ENCODE measurements at places on chromosomes 1 and 21.
A peak's percentile ranks its signal among the peaks of the same experiment; 100 is the strongest.

- no peak for DNase-seq
Observed at GRCh38 chr1:100936194-100936967, 40.5 kb downstream of the SLC30A7 start.

- no peak for DNase-seq
Observed at GRCh38 chr1:111221633-111222291, 5.8 kb upstream of the CHI3L2 start.

DNA sequence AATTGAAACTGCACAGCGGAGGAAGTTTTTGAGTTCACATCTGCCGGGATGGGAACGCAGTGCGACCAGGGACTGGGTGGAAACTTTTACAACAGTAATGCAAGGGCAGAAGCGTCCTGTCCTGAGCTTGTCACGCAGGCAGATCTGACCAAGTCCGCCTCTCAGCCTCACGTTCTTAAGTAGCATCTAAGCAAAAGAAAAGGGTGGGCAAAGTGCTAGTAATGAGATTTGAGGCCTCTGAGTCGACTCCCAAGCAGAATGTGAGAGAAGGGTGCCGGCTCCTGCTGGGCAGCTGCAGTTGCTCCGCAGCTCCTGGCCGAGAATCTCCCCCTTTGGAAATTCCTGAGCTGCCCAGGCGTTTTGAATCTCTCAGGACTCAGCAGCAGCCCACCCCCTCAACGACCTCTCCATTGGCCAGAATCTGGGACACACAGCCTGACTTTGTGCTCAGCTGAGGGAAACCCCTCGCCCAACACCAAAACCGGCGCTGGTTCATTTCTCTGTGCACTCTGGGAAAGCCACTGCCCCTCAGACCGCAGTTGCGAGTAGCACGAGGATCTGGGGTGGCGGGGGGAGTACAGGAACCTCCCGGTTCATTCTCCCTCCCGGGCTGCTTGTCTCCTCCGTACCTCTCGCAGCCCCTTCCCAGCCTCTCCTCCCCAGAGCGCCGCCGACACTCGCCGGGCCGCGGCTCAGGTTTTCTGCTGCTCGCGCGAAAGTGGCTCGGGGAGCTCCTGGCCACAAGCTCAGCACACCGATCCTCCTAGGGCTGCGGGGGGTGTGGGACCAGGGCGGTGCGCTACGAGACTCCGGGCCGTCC is 913 bp upstream of the S1PR1 start:
- peak; percentile 91 for DNase-seq

GRCh38 chr1:231284441-231284840 is 43.4 kb downstream of the GNPAT start:
- DNase-seq = no peak

DNA sequence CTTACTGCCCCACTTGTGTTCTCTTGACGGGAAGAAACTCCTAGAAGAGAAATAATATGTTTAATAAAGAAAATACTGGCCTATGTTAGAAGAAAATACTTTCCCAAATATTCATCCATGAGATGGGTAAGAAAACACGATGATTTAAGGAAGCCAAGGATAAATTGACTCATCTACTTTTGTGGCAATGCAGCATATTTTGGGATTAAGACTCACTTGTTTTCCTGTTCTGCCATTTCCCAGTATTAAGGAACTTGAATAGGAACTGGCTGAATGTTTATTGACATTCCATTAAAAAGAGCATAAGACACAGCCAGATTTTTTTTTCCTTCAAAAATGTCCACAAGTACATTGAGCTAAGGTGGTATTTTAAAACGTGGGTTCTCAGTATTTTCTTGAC is 10.9 kb upstream of the ADAMTS5 start:
- no peak for DNase-seq

- no peak for DNase-seq
Observed at GRCh38 chr1:29249170-29249691, 12.9 kb downstream of the PTPRU start.

- DNase-seq = peak; percentile 84
Observed at GRCh38 chr1:156090840-156091188, 8.5 kb upstream of the MEX3A start.

- peak; percentile 59 for DNase-seq
Observed at GRCh38 chr1:207302618-207303393, 18.7 kb upstream of the CD55 start.

- no peak for DNase-seq
Observed at GRCh38 chr1:9228609-9229008, 6.0 kb upstream of the H6PD start.

- no peak for DNase-seq
Observed at GRCh38 chr1:75503221-75503974, 107.5 kb downstream of the SLC44A5 start.
